T-helper 17 cell (primary cell): ENCODE measurements at places on chromosomes 11 and 22. TPM values are rescaled to one million over a fixed set of nuclear protein-coding genes. Genes with fewer than 3 reads are reported as not detected.

The C1QTNF4 gene
- 1.6 TPM for total RNA-seq

The OR10W1 gene
- total RNA-seq = not detected

DNA sequence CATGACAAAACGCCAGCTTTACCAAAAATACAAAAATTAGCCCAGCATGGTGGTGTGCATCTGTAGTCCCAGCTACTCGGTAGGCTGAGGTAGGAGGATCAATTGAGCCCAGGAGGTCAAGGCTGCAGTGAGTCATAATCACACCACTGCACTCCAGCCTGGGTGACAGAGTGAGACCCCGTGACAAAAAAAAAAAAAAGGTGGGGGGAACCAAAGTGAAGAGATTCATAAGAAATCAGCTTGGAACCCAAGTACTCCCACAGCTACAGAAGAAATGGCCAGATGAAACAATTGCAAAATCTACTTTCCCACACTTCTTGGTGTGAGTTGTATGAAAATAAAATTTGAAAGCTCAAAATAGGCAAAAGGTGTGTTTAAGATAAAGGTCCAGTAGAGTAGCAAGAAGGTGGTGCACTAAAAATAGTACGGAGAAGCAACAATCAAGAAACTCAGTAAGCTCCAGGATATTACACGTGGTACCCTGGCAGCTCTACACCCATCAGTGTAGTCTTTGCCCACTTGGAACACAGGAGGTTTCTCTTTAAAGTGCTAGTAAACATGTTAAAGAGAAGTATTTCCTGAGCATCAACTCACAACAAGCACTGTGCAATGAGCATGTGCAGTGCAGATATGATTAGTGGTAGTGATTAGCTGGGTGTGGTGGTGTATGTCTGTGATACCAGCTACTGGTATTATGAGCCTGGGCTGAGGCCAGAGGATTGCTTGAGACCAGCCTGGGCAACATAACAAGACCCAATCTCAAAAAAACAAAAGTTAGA, 5.3 kb downstream of the HARBI1 start:
- no peak overlapping the region for H3K27ac ChIP-seq
- no peak overlapping the region for H3K4me3 ChIP-seq
- H3K27me3 ChIP-seq = no peaks in the 10 kb centered on the region
- peaks cover 10% of the 10 kb centered on the region for H3K4me1 ChIP-seq
- H3K36me3 ChIP-seq = no peaks in the 10 kb centered on the region

DNA sequence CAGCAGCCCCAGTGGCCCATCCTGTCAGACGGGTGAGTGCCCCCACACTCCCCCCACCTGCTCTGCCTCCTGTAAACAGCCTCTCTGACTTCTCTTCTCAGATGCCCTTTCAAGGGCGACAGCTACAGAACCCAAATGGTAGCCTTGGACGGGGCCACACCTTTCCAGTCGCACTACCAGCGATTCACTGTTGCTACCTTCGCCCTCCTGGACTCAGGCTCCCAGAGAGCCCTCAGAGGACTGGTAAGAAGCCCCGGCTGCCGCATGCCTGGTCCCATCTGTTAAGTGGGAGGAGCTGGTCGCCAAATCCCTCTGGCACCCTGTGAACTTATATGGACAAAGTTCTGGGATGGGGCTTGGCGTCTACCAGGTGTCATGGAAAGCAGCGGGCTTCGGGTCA, 6.2 kb downstream of the ZP1 start:
- peaks cover 7% of the 10 kb centered on the region for H3K27me3 ChIP-seq
- DNase-seq = no peak
- H3K27ac ChIP-seq = peak overlapping the region; percentile 37
- no peak overlapping the region for H3K4me3 ChIP-seq
- peaks cover 6% of the 10 kb centered on the region for H3K4me1 ChIP-seq

The IL18BP gene
- total RNA-seq = 25.7 TPM

GRCh38 chr11:35488117-35488516, 37.3 kb downstream of the PAMR1 start:
- no peaks in the 10 kb centered on the region for H3K4me1 ChIP-seq
- peaks cover 50% of the 10 kb centered on the region for H3K27me3 ChIP-seq
- DNase-seq = no peak
- no peak overlapping the region for H3K4me3 ChIP-seq
- peaks cover 4% of the 10 kb centered on the region for H3K36me3 ChIP-seq
- H3K27ac ChIP-seq = no peak overlapping the region

DNA sequence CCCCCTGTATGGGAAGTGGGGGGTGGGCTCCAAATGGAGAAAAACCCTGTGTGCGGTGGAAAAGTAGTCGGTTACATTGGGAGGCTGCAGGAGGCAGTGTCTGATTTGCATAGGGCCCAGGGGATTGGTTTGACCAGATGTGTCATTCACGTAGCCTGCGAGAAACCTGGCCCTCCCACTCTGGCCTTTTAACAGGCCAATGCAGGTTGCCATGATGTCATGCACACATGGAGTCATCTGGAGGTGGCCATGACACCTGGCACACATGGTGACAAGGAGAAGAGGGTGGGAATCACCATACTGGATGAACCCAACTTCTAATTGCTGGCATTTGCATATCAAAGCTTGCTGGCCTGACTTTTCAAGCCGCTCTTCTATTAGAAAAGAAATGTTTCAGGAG, 50.6 kb downstream of the FAM181B start:
- peaks cover 8% of the 10 kb centered on the region for H3K4me1 ChIP-seq
- no peak overlapping the region for H3K4me3 ChIP-seq
- H3K27ac ChIP-seq = no peak overlapping the region
- H3K36me3 ChIP-seq = peaks cover 2% of the 10 kb centered on the region
- DNase-seq = no peak
- H3K27me3 ChIP-seq = peaks cover 27% of the 10 kb centered on the region

DNA sequence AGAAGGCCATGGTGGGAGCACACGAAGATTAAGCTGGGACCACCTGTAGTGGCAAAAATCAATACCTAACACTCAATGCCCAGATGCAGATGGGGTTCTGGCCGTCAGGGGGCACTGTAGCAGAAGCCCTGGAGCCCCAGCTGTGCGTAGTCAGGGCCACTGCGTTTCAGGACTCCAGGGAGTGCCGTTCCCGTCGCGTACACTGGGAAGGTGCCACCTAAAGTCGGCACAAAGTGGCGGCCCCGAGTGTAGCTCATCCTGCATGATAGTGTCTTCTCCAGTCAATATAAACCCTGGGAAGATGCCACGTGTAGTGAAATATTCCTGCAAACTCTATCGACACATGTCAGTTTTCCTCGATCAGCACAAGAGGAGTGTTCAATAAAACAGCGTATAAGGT, 123.8 kb upstream of the NTM start:
- no peak for DNase-seq
- no peak overlapping the region for H3K27ac ChIP-seq
- no peaks in the 10 kb centered on the region for H3K36me3 ChIP-seq
- H3K4me1 ChIP-seq = no peaks in the 10 kb centered on the region
- peaks cover 28% of the 10 kb centered on the region for H3K27me3 ChIP-seq

DNA sequence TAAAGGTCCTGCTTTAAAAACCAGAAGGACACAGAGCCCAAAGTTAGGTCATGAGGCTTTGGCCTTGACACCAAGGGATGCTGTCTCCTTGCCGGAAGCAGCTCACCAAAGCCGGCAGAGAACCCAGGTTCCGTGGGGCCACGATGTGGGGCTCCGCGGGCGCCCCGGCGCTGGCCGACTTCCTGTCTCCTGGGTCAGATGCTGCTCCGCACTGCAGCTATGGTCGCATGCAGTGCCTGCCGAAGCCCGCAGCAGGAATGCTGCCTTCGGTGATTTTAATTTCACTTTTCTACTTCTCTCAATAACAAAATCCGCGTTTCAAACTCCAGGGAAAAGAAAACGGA, 454 bp upstream of the OTUB1 start:
- H3K36me3 ChIP-seq = peaks cover 2% of the 10 kb centered on the region
- peaks cover 24% of the 10 kb centered on the region for H3K4me1 ChIP-seq
- H3K4me3 ChIP-seq = peak overlapping the region; percentile 98
- H3K27ac ChIP-seq = peak overlapping the region; percentile 97
- no peaks in the 10 kb centered on the region for H3K27me3 ChIP-seq

- no peaks in the 10 kb centered on the region for H3K36me3 ChIP-seq
- no peak for DNase-seq
- no peak overlapping the region for H3K4me3 ChIP-seq
- peaks cover 3% of the 10 kb centered on the region for H3K4me1 ChIP-seq
- no peaks in the 10 kb centered on the region for H3K27me3 ChIP-seq
Observed at GRCh38 chr22:20994902-20995241, 7.0 kb downstream of the THAP7 start.

The OR51B4 gene
- total RNA-seq = not detected

GRCh38 chr11:15757048-15757698, 599.2 kb downstream of the SOX6 start:
- no peak for DNase-seq
- H3K4me1 ChIP-seq = no peaks in the 10 kb centered on the region
- H3K4me3 ChIP-seq = no peak overlapping the region
- peaks cover 3% of the 10 kb centered on the region for H3K36me3 ChIP-seq
- H3K27ac ChIP-seq = no peak overlapping the region

DNA sequence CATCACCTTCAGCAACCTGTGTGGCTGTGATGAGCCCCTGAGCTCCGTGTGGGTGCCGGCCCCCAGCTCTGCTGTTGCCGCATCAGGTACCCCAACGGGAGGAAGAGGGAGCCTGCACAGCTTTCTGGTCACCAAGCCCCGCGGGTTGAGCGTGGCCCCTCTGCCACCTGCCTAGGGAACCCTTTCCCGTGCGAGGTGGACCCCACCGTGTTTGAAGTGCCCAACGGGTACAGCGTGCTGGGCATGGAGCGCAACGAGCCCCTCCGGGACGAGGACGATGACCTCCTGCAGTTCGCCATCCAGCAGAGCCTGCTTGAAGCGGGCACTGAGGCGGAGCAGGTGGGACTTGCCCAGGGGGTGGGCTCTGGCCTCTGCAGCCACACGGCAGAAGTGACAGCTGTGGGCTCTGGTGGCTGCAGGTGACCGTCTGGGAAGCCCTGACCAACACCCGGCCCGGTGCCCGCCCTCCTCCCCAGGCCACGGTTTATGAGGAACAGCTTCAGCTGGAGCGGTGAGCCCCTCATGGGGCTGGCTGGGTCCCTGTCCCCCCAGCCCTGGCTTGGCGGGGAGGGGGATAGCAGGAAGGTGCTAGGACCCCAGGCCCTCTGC, 1.9 kb upstream of the SSH3 start:
- H3K27me3 ChIP-seq = no peaks in the 10 kb centered on the region
- H3K36me3 ChIP-seq = peaks cover 4% of the 10 kb centered on the region
- no peak overlapping the region for H3K4me3 ChIP-seq
- H3K4me1 ChIP-seq = peaks cover 18% of the 10 kb centered on the region
- no peak for DNase-seq

GRCh38 chr22:22712092-22712658, 67.8 kb downstream of the GGTLC2 start:
- no peak overlapping the region for H3K27ac ChIP-seq
- peaks cover 18% of the 10 kb centered on the region for H3K27me3 ChIP-seq
- H3K4me1 ChIP-seq = peaks cover 2% of the 10 kb centered on the region
- DNase-seq = no peak
- H3K4me3 ChIP-seq = no peak overlapping the region
- no peaks in the 10 kb centered on the region for H3K36me3 ChIP-seq

- peak overlapping the region; percentile 89 for H3K27ac ChIP-seq
- DNase-seq = no peak
Observed at GRCh38 chr11:76765863-76766350, 17.2 kb upstream of the TSKU start.

The SHANK3 gene
- 0.07 TPM for total RNA-seq

The C1QTNF6 gene
- total RNA-seq = 11.2 TPM

The DNAJB7 gene
- not detected for total RNA-seq

- H3K4me3 ChIP-seq = no peak overlapping the region
- peaks cover 2% of the 10 kb centered on the region for H3K4me1 ChIP-seq
- DNase-seq = no peak
- peak overlapping the region; percentile 60 for H3K27ac ChIP-seq
- H3K27me3 ChIP-seq = no peaks in the 10 kb centered on the region
Observed at GRCh38 chr22:21690401-21690801, 24.6 kb downstream of the PPIL2 start.

The OR10D3 gene
- not detected for total RNA-seq

DNA sequence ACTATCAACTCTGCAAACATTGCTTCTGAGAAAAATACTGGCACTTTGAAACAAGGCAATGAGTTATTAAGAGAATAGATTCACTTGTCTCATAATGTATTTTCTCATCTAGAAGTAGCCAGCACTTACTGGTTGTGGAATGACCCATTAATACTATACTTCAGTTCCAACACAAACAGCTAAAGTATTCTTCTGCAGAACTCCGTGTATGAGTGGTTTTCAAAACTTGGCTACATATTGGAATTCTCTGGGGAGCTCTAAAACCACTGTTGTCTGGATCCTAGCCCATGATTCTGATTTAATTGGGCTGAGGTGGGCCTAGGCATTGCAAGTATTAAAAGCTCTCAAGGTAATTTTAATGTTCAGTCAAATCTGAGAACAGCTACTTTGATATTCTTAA, 1416.4 kb upstream of the RAG2 start:
- H3K36me3 ChIP-seq = no peaks in the 10 kb centered on the region
- no peaks in the 10 kb centered on the region for H3K4me1 ChIP-seq
- H3K4me3 ChIP-seq = no peak overlapping the region
- DNase-seq = no peak
- no peak overlapping the region for H3K27ac ChIP-seq

DNA sequence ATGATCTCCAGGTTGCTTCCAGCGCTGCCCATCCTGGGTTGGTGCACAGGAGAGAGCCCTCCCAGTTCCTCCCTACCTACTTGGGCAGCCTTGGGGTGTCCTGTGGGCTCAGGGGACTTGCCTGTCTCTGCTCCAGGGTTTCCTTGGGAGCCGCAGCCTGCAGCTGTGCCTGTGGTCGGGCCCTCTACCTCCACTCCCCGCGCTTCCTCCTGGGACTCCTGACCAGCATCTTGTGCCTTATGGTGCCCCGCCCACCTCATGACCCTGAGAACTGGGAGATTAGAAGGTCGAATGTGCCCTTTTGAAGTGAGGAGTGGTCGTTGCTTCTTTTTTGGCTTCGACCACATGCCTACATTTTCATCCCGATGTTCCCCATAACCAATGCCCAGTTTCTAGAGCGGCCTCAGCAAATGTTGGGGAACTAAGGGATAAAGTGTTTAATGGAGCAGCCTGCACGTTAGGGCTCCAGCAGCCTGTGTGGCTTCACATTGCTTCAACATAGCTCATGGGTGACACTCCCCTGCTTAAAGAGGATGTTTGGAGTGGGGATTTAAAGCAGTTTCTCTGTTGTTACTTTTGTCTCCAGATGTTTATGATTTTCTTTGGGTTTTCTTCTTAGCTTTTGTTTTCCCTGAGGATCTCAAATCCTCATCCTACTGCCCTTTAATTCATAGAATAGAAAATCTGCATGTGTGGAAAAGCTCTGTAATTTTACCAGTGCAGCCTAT, 248.8 kb downstream of the TBC1D22A start:
- no peak overlapping the region for H3K4me3 ChIP-seq
- H3K4me1 ChIP-seq = peaks cover 8% of the 10 kb centered on the region
- H3K36me3 ChIP-seq = no peaks in the 10 kb centered on the region
- no peak overlapping the region for H3K27ac ChIP-seq
